ENCODE measurements at places on chromosomes 13 and 19. TPM values are rescaled to one million over a fixed set of nuclear protein-coding genes. Genes with fewer than 3 reads are reported as not detected.

The MBD3L2 gene
- polyA plus RNA-seq, result not detected

DNA sequence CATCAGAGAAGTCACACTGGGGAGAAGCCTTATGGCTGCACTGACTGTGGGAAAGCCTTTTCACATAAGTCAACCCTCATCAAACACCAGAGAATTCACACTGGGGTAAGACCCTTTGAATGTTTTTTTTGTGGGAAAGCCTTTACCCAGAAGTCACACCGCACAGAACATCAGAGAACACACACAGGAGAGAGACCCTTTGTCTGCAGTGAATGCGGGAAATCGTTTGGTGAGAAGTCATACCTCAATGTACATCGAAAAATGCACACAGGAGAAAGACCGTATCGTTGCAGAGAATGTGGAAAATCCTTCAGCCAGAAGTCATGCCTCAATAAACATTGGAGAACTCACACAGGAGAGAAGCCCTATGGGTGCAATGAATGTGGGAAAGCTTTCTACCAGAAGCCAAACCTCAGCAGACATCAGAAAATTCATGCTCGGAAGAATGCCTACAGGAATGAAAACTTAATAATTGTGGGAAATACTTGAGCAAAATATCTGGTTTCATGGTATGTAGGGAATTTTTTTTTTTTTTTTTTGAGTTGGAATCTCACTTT lies 30.7 kb downstream of the ZNF793 start:
- no peak for DNase-seq

DNA sequence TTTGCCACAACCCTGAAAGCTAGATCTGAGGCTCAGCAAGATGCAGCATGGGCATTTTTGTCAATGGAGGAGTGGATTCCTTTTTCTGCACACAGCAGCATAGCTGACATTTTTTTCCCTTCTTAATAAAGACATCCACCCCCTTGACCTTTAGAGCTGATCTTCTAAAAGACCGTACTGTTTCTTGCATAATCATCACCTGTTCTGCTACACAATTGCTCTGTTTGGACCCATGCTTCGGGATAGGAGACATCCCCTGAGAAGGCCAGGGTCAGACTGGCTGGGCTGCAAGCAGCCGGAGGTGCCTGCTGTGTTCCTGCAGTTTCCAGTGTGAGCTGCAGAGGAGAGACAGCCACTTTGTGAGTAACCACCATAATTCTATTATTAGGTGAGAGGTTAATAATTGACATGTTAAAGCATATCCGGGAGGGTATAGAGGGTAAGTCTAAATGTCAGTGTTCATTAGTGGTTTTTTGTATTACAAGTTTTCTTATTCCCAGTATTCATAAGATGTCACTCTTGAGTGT lies 108.5 kb upstream of the C1QTNF9B start:
- no peak for DNase-seq

DNA sequence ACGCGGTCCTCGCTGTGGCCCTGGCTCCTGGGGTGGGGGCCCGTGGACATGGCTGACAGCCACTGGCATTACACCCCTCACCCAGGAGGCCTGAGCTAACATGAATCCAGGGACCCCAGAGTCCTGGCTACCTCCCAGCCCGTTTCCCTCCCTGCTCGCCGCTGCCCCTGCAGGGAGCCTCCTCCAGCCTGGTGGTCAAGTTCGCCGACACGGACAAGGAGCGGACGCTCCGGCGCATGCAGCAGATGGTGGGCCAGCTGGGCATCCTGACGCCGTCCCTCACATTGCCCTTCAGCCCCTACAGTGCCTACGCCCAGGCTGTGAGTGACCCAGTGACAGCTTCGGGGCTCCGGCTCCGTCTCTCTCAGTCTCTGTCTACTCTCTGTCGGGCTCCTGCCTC lies 56.6 kb downstream of the CELF5 start:
- DNase-seq, result no peak

Measured in CD8-positive, alpha-beta memory T cell (primary cell).